ENCODE measurements at places on chromosomes 16 and 17. TPM values are rescaled to one million over a fixed set of nuclear protein-coding genes. Genes with fewer than 3 reads are reported as not detected.
A peak's percentile ranks its signal among the peaks of the same experiment; 100 is the strongest.

FA2H gene
- 0.41 TPM for total RNA-seq

- H3K4me1 ChIP-seq, result peaks cover 14% of the 10 kb centered on the region
- no peaks in the 10 kb centered on the region for H3K27me3 ChIP-seq
- DNase-seq, result peak; percentile 25
- H3K27ac ChIP-seq, result peak overlapping the region; percentile 67
- no peaks in the 10 kb centered on the region for H3K36me3 ChIP-seq
Measured at GRCh38 chr16:73949574-73950320, 346.9 kb upstream of the PSMD7 start.

- H3K36me3 ChIP-seq, result no peaks in the 10 kb centered on the region
- H3K4me3 ChIP-seq, result no peak overlapping the region
- peak; percentile 29 for DNase-seq
Measured at GRCh38 chr16:57576429-57576870, 34.0 kb downstream of the ADGRG5 start.

- H3K4me3 ChIP-seq, result no peak overlapping the region
- H3K27me3 ChIP-seq, result peaks cover 20% of the 10 kb centered on the region
- DNase-seq, result no peak
- H3K4me1 ChIP-seq, result no peaks in the 10 kb centered on the region
Measured at GRCh38 chr17:6660805-6661463, 9.4 kb downstream of the C17orf100 start.

Measured in gastrocnemius medialis (tissue), 4 donors.